Inflammatory macrophage treated with lipopolysaccharide for 4 hours (primary cell): ENCODE measurements at places on chromosomes 6 and 20.

DNA sequence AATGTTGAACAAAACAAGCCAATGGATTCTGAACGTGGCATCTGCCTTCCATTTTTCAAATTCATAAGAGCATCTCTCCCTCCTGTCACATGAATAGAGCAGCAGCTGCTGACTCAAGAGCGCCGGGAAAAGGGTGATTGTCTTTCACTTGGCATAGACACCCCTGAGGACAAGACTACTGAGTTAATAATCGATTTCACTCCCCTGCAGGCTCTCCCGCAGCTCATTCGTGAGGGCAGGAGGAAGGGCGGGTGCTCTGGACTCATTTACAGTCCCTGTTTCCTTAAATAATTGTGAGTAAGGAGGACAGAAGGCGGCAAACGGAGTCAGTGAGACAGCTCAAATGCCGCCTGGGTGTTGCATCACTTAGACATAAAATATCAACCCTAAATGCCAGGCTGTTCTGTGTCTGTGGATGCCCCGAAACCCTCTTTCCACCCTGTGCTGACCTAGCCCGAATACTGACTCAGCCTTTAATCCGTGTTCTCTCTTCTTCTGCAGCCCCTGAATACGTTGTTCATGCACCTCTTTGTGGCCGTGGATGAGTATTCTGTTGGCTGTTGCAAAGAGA is 21.6 kb downstream of the CFAP61 start:
- DNase-seq: no peak

GRCh38 chr6:3522561-3523260 is 65.9 kb upstream of the SLC22A23 start:
- DNase-seq: no peak

- peak; percentile 41 for DNase-seq
These were observed 23.4 kb upstream of the HLA-DQB1 start for GRCh38 chr6:32689531-32690501.

DNA sequence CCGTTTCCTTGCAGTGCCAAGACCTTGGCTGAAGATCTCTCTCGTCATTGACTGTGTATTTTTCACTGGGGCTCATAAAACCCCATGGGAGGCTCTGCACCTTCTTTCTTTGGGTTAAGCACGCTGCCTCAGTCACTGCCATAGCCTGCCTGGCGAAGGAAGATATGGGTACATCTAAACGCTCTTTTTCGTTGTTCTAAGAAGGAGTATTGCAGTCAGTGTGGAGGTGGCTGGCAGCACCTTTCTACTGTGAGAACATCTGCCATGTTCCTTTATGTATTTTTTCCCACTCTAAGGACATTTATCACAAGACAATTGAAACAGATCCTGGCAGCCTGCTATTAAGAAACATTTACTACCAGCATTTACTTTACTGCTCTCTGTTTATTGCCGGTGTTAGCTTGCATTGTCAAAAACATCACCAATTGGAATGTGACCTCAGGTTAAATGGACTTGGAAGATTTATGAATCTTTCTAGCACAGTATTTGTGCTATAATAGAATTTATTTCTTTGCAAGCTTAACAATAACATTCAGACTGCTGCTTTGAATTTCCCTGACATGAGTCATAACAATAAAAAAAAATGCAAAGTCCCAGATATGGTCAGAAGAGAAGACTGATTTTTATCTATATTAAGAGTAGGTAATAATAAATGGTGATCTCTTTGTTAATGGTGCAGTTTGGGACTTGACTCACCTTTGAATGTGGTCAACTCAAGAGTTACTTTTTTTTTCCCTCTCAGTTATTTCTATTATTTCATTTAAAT is 62.2 kb upstream of the CLDN20 start:
- no peak for DNase-seq
